ENCODE measurements at places on chromosomes 13 and 19. TPM values are rescaled to one million over a fixed set of nuclear protein-coding genes. Genes with fewer than 3 reads are reported as not detected.

Gene TLE6
- total RNA-seq: 0.89 TPM

Gene BICRA
- 13.1 TPM for total RNA-seq

Gene SIRT2
- total RNA-seq: 37.4 TPM

- peak overlapping the region; percentile 83 for H3K27ac ChIP-seq
- peaks cover 5% of the 10 kb centered on the region for H3K36me3 ChIP-seq
- no peaks in the 10 kb centered on the region for H3K27me3 ChIP-seq
- H3K4me1 ChIP-seq: peaks cover 30% of the 10 kb centered on the region
- peak; percentile 79 for DNase-seq
Observed at GRCh38 chr19:10289167-10289835, 451 bp upstream of the ICAM5 start.

GRCh38 chr13:70874636-70875035, 766.4 kb upstream of the KLHL1 start:
- peaks cover 15% of the 10 kb centered on the region for H3K27me3 ChIP-seq
- H3K27ac ChIP-seq: no peak overlapping the region
- H3K4me3 ChIP-seq: no peak overlapping the region
- H3K4me1 ChIP-seq: no peaks in the 10 kb centered on the region
- DNase-seq: no peak

- H3K27ac ChIP-seq: peak overlapping the region; percentile 65
- H3K4me1 ChIP-seq: peaks cover 25% of the 10 kb centered on the region
- no peak overlapping the region for H3K4me3 ChIP-seq
- peaks cover 12% of the 10 kb centered on the region for H3K36me3 ChIP-seq
- no peaks in the 10 kb centered on the region for H3K27me3 ChIP-seq
Observed at GRCh38 chr13:40522282-40522681, 144.2 kb downstream of the FOXO1 start.

- H3K27ac ChIP-seq: no peak overlapping the region
- peaks cover 49% of the 10 kb centered on the region for H3K27me3 ChIP-seq
- DNase-seq: no peak
- H3K4me3 ChIP-seq: no peak overlapping the region
- H3K4me1 ChIP-seq: peaks cover 6% of the 10 kb centered on the region
Observed at GRCh38 chr19:50313812-50314536, 15.2 kb downstream of the KCNC3 start.

DNA sequence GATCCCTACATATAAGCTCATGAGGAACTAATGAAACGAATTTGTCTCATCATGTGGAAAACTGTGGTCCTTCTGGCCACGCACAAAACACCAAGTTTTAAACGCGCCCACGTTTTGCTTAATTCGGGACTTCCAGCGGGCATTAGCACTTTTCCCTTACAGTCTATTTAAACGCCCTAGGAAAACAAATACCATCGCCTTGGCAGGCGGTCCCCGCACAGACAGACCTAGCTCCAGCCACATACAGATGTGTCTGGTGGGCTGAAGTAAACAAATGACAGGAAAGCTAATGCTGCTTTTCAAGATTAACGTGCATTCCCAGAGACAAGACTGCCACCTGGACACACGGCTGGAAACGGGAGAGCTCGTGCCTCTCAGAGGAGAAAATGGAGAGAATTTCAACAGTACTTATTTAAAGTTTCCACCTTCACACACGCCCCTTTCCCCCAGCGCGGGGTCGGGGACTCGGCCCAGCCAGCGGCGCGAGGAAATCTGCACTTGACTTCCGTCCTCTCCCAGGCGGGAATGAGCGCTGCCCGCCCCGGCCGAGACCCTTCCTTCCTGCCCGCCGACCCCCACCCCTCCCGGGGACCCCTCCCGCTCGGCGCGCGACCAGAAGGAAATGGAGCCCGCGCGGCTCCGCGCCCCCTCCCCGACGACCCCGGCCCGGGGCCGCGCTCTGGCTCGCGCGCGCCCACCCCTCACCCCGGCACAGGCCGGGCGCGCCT, 931 bp downstream of the USP12 start:
- H3K27me3 ChIP-seq: no peaks in the 10 kb centered on the region
- peak; percentile 38 for DNase-seq
- no peaks in the 10 kb centered on the region for H3K36me3 ChIP-seq
- peak overlapping the region; percentile 65 for H3K27ac ChIP-seq

DNA sequence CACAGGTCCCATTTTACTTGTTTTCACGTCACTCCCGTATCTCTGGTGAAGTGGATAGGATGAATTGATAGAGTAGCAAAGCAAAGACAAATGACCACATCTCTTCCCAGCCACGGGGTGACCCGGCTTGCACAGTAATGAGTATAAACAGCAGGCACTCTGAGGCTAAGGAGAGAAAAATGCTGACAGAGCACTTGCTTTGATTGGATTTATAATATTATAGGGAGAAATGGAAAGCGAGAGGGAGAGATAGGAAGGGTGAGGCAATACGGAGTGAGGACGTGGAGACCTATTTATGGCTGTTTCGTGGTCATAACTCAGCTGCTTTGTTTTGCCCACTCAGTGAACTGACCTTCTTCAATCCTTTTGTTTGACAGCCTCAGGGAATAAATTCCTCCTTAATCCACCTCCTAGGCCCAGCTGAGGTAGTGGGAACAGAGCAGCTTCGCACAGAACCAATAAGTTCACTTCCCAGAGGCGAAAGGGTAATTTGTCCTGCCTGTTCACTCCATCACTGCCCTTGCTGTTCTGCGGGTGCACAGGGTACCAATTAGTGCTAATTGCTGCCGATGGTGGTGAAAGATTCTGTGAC, 68.6 kb downstream of the ERCC5 start:
- H3K4me1 ChIP-seq: peaks cover 30% of the 10 kb centered on the region
- no peaks in the 10 kb centered on the region for H3K36me3 ChIP-seq
- no peaks in the 10 kb centered on the region for H3K27me3 ChIP-seq
- DNase-seq: no peak
- no peak overlapping the region for H3K4me3 ChIP-seq

DNA sequence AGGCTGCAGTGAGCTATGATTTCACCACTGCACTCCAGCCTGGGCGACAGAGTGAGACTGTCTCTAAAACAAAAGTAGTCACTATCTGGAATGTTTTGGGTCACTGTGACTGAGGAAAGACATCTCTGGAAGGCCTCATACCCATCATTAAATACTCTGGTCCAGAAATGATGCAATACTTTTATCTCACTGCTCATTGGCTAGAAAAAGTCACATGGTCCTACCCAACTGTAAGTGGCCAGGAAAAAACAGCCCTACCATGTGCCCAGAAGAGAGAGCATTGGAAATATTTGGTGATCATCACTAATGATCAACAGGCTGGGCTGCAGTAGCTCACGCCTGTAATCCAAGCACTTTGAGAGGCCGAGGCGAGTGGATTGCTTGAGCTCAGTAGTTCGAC, 29.8 kb downstream of the PNPLA6 start:
- H3K4me1 ChIP-seq: no peaks in the 10 kb centered on the region
- H3K36me3 ChIP-seq: peaks cover 5% of the 10 kb centered on the region
- DNase-seq: no peak
- H3K27ac ChIP-seq: no peak overlapping the region
- H3K27me3 ChIP-seq: no peaks in the 10 kb centered on the region

DNA sequence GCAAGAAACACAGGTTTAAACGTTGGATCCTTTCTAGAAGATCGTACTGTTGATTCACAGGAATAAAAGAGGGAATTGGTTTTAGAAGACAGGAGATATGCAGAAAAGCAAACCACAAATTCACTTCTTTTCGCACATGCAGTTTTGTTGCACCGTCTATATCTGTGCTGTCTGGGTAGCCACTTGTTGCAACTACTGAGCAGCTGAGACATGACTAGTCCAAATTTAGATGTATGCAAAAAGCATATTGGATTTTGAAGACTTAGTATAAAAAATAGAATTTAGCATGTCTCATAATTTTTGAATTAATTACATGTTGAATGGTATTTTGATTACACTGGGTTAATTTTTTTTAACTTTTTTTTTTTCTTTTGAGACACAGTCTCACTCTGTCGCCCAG, 176.3 kb downstream of the KLF12 start:
- H3K4me1 ChIP-seq: peaks cover 19% of the 10 kb centered on the region
- no peak overlapping the region for H3K4me3 ChIP-seq
- DNase-seq: no peak
- H3K36me3 ChIP-seq: no peaks in the 10 kb centered on the region
- no peaks in the 10 kb centered on the region for H3K27me3 ChIP-seq

GRCh38 chr13:98150832-98151479, 8.1 kb downstream of the FARP1 start:
- H3K27ac ChIP-seq: no peak overlapping the region
- DNase-seq: no peak
- H3K4me1 ChIP-seq: no peaks in the 10 kb centered on the region
- no peaks in the 10 kb centered on the region for H3K27me3 ChIP-seq
- H3K4me3 ChIP-seq: no peak overlapping the region
- peaks cover 4% of the 10 kb centered on the region for H3K36me3 ChIP-seq

- H3K27me3 ChIP-seq: no peaks in the 10 kb centered on the region
- H3K36me3 ChIP-seq: no peaks in the 10 kb centered on the region
- DNase-seq: no peak
- peaks cover 5% of the 10 kb centered on the region for H3K4me1 ChIP-seq
Observed at GRCh38 chr13:31224963-31225559, 25.3 kb downstream of the B3GLCT start.

All from MCF 10A (cell line).